ENCODE measurements at places on chromosomes 13 and 19.

DNA sequence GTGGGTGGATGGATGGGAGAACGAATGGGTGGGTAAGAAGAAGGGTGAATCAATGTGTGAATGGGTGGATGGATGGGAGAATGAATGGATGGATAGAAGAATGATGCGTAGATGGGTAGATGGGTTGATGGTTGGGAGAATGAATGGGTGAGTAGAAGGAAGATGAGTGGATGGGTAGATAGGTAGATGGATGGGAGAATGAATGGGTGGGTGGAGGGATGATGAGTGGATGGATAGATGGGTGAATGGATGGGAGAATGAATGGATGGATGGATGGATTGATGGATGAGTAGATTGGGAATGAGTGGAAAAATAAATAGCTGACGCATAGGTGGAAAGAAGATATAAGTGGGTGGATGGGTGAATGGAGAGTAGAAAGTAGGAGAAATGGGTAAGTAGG, 16.5 kb downstream of the VSTM2B start:
- DNase-seq: no peak

DNA sequence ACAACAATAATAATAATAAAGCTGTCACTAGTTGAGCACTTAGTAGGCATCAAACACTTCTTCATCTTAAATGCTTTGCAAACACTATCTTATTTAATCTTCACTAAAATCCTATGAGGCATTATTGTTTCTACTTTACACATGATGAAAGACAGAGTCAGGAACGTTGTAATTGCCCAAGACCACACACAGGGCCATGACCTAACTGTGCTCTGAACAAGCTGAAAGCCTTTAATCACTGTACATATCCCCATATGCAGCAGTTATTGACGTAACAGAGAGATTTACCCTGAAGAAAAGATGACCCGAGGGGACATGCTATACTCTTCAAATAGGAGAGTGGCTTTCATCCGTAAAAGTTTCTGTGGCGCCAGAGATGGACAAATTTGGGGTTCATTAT, 53.0 kb downstream of the SACS start:
- no peak for DNase-seq

DNA sequence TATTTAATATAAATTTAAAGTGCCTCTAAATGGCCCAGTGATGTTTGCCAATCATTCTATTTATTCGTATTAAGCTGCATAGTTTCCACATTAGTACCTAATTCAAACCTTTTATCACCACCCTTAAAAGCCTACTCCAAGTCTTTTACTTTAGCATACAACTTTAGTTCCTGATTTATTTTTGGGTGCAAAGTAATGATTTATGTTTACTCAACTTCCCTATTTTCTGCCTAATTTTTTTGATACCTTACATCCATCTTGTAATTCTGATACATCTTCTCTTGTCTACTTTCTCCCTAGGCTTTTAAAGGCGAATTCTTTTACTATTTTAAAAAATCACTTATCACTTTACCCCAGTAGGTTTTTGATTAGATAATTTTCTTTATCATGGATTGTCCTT, 2651.1 kb upstream of the PCDH20 start:
- no peak for DNase-seq

GRCh38 chr13:77891041-77891440, 27.6 kb downstream of the EDNRB start:
- DNase-seq: no peak

DNA sequence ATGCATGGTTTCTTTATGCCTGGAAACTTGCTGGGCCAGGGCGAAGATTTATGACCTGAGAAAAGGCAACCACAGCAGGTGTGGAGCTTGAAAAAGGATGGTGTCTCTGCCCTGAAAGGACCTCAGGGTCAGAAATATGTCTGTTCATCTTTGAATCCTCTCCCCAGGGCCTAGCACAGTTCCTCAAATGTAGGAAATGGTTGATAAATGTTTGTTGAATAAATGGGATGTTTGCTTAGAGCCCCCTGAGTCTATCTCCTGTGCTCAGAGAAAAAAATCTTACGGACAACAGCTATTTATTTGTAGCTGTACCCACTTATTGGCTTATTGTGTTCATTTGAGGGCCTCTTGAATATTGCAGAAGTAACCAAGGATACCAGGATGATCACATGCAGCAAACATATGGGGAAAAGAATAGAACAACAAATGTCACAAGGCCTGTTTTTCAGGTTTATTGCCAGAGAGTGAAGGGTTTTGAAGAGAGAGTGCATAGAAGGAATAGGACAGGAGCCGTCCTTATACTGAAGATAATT, 114.5 kb downstream of the KLF5 start:
- no peak for DNase-seq

GRCh38 chr13:108494991-108495645, 134.3 kb upstream of the MYO16 start:
- DNase-seq: no peak

- no peak for DNase-seq
Measured at GRCh38 chr19:35913589-35913988, 5.5 kb upstream of the TYROBP start.

DNA sequence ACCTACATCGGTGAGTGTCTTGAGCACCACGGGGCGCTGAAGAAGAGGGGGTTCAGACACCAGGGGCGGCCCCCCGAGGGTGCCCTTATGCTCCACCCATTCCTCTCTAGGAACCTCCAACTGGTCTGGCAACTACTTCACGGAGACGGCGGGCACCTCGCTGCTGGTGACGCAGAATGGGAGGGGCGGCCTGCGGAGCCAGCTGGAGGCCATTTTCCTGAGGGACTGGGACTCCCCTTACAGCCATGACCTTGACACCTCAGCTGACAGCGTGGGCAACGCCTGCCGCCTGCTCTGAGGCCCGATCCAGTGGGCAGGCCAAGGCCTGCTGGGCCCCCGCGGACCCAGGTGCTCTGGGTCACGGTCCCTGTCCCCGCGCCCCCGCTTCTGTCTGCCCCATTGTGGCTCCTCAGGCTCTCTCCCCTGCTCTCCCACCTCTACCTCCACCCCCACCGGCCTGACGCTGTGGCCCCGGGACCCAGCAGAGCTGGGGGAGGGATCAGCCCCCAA, 12.1 kb downstream of the HIPK4 start:
- no peak for DNase-seq

GRCh38 chr19:873084-873483, 13.6 kb downstream of the CFD start:
- peak; percentile 49 for DNase-seq

DNA sequence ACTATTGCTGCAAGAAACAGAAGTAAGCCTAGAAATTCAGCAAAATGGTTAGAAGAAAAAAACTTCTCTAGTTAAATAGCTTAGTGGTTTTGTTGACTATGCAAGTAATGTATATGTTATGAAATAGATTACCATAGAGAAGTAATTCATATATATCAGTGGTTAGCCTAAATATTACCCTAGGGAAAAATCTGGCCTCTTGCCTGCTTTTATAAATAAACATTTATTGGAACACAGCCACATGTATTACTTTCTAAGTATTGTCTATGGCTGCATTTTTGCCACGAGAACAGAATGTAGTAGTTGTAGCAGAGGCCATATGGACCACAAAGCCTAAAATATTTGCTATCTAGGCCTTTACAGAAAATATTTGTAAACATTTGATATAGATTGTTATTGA, 1471.7 kb upstream of the PRR20A start:
- no peak for DNase-seq

- DNase-seq: no peak
Measured at GRCh38 chr19:34487651-34488051, 6.1 kb downstream of the WTIP start.

GRCh38 chr19:38564981-38565690, 52.6 kb downstream of the MAP4K1 start:
- no peak for DNase-seq

DNA sequence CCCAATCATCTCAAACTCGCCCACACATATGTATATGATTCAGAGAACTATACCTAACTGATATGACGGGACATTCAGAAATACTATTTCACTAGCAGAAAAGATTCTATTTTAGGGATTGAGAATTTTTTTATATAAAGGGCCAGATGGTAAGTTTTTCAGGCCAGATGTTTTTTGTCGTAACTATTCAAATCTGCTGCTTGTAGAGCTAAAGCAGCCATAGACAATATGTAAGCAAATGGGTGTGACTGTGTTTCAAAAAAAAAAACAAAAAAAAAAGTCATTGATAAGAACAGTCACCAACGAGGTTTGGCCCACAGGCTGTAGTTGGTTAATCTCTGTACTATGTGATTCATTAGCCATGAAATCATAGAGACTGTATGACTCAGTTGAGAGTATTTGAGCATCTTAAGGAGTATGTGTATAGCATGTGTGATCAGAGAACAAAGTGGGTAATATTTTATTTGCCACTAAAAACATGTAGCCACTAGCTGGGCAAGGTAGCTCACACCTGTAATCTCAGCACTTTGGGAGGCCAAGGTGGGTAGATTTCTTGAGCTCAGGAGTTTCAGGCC, 2724.7 kb downstream of the PCDH9 start:
- DNase-seq: no peak

- no peak for DNase-seq
Measured at GRCh38 chr19:5805462-5806132, 730 bp downstream of the NRTN start.

DNA sequence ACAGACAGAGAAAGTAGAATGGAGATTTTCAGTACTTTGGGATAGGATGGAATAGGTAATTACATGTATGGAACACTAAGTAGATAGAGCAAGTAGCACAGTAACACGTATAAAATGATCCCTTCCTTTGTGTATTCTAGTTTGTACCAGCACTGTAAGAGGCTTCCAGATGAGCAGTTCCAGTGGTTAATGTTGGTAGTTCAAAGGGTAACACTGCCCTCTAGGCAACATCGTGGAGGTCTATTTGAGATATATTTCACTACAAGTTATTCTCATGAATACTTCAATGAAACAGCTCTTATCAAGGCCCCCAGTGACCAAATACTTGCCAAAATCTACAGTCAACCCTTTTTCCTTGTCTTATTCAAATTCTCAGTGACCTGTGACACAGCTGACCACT, 13.5 kb upstream of the ZNF563 start:
- no peak for DNase-seq

- DNase-seq: no peak
Measured at GRCh38 chr13:74452881-74453280, 318.7 kb upstream of the KLF12 start.

- DNase-seq: no peak
Measured at GRCh38 chr19:15374796-15375440, 4.7 kb downstream of the AKAP8 start.

GRCh38 chr13:23828866-23829265, 60.3 kb downstream of the MIPEP start:
- DNase-seq: no peak

- peak; percentile 54 for DNase-seq
Measured at GRCh38 chr13:24618011-24618955, 61.9 kb upstream of the ATP12A start.

DNA sequence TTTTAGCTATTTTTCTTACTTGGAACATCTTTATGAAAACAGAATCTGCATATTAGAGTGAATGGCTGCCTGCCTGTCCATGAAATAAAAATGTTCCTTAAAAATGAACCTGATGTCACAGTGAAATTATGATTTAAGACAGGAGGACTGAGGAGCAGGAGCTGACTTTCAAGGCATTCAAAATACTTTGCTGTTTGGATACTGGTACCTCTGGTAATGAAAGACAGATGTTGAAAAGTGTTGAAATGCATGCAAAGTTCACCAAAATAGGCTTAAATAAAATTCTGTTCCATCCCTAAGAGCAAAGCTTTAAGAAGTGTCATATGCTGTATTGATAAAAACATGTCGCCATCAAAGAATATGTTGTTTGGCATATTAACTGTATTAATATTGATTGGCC, 1.7 kb downstream of the ARHGEF7 start:
- no peak for DNase-seq

DNA sequence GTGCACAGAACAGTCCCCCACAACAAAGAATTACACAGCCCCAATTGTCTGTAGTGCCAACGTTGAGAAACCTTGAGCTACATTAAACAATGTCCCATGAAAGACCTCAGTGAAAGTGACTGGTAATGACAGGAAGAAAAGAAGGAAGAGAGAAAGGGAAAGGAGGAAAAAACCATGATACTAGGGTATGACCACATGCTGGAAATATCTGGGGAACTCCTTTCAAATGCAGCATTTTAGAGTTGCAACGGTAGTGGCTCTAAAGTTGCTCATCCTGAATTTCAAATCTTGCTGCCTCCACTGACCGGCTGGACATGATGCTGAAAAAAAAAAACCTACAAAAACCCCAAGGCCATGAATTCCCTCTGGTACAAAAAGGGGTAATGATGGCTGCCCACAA, 26.5 kb downstream of the FPR3 start:
- no peak for DNase-seq

GRCh38 chr19:11465600-11465999, 15.2 kb downstream of the ELAVL3 start:
- DNase-seq: no peak

DNA sequence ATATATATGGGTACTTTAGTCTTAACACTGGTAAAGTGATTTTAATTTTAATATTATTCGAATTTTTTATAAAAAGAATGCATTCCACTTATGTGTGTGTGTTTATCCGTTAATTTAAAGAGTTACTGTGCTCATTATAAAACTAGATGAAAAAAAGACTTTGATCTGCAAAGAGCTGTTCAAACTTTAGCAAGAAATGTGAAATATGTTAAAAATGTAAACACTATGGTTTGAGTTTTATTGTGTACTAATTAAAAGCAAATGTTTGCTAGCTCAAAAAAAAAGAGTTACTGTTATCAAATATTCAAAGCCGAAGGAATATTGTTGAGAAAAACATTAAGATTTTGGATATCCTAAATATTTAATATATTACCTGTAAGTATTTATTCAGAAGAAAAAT, 34.5 kb downstream of the UFM1 start:
- no peak for DNase-seq

DNA sequence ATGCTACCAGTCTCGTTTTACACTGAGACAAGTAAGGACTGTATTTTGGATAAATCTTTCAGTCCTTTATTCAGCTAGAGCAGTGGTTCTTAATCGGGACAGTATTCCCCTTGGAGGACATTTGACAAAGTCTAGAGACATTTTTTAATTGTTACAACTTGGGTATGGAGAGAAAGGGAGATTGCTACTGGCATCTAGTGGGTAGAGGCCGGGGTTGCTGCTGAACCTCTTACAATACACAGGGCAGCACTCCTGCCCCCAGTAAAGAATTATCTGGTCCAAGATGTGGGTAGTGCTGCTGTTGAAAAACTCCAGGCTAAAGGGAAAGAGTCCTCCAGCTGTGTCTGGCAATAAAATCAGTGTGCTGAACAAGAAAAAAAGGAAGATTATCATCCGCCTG, 334.8 kb downstream of the SLC7A1 start:
- DNase-seq: no peak

- no peak for DNase-seq
Measured at GRCh38 chr13:25783601-25784024, 268.2 kb downstream of the SHISA2 start.

- no peak for DNase-seq
Measured at GRCh38 chr13:107209824-107210722, 642.1 kb upstream of the ARGLU1 start.

GRCh38 chr19:48419158-48419920, 25.9 kb downstream of the GRIN2D start:
- DNase-seq: peak; percentile 42

DNA sequence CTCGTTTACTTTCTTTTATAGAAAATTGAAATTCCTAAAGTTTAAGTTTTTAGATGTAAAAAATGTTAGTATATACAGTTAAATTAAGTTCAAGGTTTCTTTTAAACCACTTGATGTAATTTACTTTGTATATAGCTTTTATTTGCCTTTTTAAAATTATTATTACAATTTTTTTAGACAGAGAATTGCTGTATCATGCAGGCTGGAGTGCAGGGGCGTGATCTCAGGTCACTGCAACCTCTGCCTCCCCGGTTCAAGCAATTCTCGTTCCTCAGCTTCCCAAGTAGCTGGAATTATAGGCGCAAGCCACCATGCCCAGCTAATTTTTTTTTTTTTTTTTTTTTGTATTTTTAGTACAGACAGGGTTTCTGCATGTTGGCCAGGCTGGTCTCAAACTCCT, 75.0 kb downstream of the KCNRG start:
- DNase-seq: no peak
